BJ (cell line): ENCODE measurements at places on chromosomes 6 and 20. TPM values are rescaled to one million over a fixed set of nuclear protein-coding genes. Genes with fewer than 3 reads are reported as not detected.

DNA sequence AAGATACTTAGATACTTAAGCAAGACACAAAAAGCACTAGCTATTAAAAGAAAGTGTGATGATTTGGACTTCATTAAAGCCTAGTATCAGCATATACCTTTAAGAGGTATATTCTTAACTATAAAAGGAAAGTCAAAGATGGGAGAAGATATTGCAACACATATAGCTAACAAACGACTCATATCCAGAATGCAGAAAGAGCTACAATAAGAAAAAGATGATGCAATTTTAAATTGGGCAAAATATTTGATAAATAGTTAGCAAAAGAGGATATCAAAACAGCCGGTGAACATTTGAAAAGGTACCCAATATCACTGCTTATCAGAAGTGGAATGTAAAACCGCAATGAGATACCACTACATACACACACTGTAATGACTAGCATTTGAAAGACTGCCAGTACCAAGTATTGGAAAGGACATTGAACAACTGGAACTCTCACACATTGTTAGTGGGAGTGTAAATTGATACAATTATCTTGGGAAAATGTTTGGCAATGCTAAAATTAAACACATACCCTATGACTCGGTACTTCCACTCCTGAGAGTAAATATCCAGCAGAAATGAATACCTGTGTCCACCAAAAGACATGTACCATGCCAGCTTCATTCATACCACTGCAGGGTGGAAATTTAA, 25.7 kb downstream of the MUC22 start:
- no peak for DNase-seq

GRCh38 chr6:157535340-157536222, 154.6 kb downstream of the ZDHHC14 start:
- DNase-seq = peak; percentile 16

- DNase-seq = no peak
Measured at GRCh38 chr6:35850208-35850607, 45.1 kb downstream of the LHFPL5 start.

Gene RFX6
- not detected in 2 replicates for polyA plus RNA-seq

- no peak for DNase-seq
Measured at GRCh38 chr6:34466242-34467185, 638 bp downstream of the PACSIN1 start.

Gene CCR6
- not detected in 2 replicates for polyA plus RNA-seq

DNA sequence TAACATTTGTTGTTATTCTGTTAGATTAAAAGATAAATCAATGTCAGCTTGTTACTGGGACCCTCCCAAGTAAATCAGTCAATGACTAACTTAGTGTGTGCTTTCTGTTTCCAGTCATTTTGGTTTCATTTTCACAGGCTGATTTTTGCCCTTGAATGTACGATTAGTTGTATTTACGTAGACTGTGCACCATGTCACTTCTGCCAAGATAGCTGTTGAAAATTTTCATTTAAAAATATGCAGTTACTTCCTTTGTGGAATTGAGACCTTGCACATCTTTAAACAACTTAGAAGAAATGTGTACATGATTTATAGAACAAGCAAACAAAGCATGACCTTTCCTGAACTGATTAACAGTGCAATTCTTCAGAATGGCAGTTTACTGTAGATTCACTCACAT, 944.8 kb upstream of the CITED2 start:
- no peak for DNase-seq

- no peak for DNase-seq
Measured at GRCh38 chr6:49698478-49698877, 14.9 kb downstream of the CRISP2 start.

Gene TAF11
- 15.2 and 24.7 TPM in 2 replicates for polyA plus RNA-seq

DNA sequence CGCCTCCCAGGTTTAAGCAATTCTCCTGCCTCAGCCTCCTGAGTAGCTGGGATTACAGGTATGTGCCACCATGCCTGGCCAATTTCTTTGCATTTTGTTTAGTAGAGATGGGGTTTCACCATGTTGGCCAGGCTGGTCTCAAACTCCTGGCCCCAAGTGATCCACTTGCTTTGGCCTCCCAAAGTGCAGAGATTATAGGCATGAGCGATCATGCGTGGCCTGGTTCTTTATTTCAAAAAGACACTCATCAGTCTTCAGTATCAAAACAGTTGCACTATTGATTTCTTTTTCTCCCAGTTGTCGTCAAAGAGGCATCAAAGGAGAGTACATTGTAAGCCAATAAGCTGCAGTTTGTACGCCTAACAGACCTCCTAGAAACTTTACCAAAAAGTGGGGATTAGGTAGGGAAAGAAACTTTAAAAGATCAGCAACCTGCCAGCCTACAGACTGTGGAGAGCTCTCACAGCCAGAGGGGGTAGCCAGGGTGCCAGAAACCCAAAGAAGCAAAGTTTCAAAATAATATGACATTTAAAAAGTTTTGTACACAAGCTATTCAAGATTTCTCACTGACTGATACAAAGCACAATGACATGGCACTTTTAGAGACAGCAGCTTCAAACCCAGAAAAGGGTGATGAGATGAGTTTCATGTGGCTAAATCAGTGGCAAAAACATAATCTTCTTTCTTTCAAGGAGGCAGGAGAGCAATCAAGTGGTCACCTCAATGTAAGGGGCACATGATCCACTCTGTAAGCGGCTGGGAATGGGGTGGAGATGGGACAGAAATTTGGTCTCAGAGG, 83.0 kb upstream of the RALY start:
- no peak for DNase-seq

Gene TUBB1
- polyA plus RNA-seq = 0.01 TPM in 1 of 2 replicates, not detected in the other

DNA sequence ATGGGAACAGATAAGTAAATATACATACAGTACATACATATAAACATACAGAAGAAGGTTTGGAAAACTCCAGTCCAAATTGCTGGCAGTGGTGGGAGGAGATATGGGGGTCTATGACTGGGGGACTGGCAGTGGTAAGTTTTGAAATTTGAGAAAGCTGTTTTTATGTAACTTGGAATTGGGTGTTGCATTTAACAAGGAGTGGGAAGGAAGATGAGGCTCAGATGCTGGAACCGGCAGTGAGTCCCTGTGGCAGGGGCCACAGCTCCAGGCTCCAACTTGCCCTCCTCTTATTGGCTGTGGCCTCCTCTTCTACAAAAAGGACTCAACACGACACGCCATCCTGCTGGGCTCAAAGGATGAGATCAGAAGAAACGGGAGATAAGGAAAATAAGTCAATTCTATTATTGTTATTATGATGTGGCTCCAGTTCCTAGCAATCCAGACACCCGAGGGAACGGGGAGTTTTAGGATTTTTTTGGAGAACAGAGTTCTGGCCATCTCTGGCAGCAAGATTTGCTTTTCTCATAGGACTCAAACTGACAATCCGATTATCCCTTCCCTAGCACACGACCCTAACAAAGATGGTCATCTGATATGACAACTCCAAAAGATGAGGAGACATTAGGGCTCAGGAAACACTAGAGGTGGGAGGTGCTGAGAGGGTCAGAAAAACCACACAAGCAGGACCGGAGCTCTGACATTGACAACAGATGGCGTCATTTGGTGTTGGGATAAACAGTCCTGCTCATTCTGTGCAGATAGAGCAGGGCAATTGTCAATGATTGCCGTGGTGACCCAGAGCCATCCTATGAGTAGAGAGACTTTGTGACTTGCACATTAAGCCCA, 6.0 kb upstream of the TGM2 start:
- DNase-seq = no peak

- no peak for DNase-seq
Measured at GRCh38 chr6:105691081-105691480, 288.2 kb upstream of the PREP start.

DNA sequence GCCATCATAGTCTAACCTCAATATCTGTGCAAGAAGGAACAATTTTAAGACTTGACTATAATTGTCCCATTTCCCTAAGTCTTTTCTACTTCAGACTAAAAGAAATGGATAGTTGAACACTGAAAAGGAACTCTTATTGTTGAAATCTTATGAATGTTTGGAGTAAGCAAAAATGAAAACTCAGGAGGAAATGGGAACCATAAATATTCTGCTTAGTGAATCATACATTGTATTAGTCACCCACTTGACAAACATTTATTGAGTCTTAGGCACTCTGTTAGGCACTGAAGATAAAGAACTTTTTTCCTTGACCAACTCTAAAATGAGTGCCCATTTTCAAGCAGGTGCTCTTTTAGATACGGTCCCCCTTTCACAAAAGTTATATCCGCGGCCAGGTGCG, 8.7 kb downstream of the CCDC170 start:
- no peak for DNase-seq

- DNase-seq = no peak
Measured at GRCh38 chr6:145699462-145699861, 35.9 kb downstream of the EPM2A start.

GRCh38 chr6:150142670-150143515, at the start of gene PPP1R14C:
PPP1R14C (plus strand) TSS chr6:150143044; CDS start chr6:150143193, 149 bp downstream.
- DNase-seq = no peak

- no peak for DNase-seq
Measured at GRCh38 chr20:59622496-59622895, 18.2 kb downstream of the PHACTR3 start.

GRCh38 chr6:99330159-99330558, 19.3 kb downstream of the FAXC start:
- DNase-seq = no peak

DNA sequence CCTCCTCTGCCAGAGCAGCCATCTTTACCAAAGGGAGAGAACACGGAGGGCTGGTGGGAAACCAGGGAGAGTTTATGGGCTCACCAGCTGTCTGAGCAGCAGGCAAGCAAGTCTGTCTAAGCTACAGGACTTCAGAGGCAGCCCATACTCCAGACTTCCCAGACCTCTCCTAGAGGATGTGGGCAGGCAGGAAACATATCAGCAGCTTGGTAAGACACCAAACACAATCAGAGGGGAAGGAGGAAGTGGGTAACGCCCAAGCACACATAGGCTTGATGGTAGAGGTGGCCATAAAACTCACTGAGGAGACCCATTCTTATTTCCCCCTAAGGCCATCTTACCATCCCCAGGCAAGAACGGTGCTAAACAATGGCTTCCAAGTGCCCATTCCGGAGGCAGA, 143.1 kb upstream of the ARID1B start:
- DNase-seq = no peak

DNA sequence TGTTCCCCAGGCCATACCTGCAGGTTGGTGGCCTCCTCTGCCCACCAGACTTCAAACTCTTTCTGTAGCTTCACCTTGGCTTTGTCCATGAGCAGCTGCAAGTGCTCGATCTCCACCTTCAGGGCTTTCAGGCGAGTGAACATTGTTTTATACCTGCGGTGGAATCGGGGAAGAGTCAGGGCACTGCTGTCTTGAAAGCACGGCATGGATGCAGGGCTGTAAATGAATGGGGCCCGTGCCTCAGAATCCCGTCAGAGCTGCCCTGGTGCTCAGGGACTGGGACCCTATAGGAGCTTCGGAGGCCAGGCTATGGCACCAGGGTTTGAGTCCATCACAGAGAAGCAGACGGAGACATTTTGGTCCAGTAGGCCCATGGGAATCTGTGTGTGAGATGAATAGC, 37.9 kb upstream of the KCNK16 start:
- no peak for DNase-seq

GRCh38 chr6:111411978-111412566, 70.9 kb downstream of the REV3L start:
- DNase-seq = no peak

- no peak for DNase-seq
Measured at GRCh38 chr20:63565699-63566335, 8.2 kb downstream of the HELZ2 start.

GRCh38 chr6:137581019-137581707, 87.0 kb upstream of the OLIG3 start:
- no peak for DNase-seq

Gene SMLR1
- not detected in 2 replicates for polyA plus RNA-seq

Gene CFAP61
- polyA plus RNA-seq = not detected in 2 replicates

GRCh38 chr6:82484001-82484400, 120.4 kb downstream of the TPBG start:
- DNase-seq = no peak

- DNase-seq = no peak
Measured at GRCh38 chr6:158206740-158207421, 38.7 kb downstream of the GTF2H5 start.

GRCh38 chr20:36604952-36605398, 604 bp upstream of the RAB5IF start:
- DNase-seq = no peak

DNA sequence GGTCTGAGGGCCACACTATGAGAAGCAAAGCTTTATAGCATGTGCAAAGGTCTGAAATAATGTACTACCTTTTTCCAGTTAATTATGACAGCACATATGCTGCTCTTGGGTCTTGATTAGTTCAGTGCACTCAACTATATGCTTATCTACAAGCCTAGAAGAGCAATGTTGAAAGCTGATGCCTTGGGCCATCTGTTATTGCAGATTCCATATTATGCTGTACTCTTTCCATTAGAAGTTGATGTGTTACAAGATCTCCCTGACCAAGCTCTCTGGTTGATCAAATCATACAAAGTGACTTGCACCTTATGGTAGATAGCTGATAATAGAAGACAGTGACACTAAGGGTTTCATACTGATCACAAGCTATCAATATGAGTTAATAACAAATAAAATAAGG, 327.3 kb downstream of the FRK start:
- DNase-seq = no peak

DNA sequence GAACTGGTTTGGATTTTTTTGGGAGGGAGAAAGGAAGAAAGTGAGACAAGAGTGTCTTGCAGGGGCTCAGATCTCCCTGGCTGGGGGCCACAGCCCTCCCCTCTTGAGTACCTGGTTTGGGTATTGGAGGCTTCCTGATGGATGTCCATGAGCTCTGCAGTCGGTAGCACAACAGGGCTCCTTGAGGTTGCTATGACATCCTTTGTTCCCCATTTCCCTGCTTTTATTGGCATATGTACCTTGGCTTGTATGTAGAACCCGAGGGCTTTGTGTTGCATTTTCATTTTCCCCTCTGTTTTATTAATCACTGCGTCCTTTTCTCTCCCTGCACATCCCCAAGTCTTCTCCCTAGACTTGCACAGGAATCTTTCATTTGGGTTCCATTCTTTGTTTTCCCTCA, 355.5 kb upstream of the TSHZ2 start:
- no peak for DNase-seq

- DNase-seq = peak; percentile 86
Measured at GRCh38 chr20:57991211-57991881, 237.1 kb downstream of the ANKRD60 start.
